ENCODE measurements at places on chromosomes 2 and 18. TPM values are rescaled to one million over a fixed set of nuclear protein-coding genes. Genes with fewer than 3 reads are reported as not detected.
A peak's percentile ranks its signal among the peaks of the same experiment; 100 is the strongest.

DNA sequence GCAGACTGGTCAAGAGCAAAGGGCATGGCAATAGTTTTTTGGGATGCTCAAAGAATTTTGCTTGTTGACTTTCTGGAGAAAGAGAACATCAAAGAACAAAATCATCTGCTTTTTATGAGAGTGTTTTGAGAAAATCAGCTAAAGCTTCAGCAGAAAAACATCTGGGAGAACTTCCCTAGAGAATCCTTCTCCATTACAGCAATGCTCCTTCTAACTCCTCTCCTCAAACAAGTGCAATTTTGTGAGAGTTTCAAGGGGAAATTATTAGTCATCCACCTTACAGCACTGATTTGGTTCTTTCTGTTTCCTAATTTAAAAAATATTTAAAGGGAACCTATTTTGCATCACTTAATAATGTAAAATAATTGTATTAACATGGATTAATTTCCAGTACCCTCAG lies 226.9 kb upstream of the NXPH2 start:
- DNase-seq = no peak
- no peaks in the 10 kb centered on the region for H3K36me3 ChIP-seq
- no peak overlapping the region for H3K27ac ChIP-seq
- no peak overlapping the region for H3K4me3 ChIP-seq
- H3K4me1 ChIP-seq = no peaks in the 10 kb centered on the region

DNA sequence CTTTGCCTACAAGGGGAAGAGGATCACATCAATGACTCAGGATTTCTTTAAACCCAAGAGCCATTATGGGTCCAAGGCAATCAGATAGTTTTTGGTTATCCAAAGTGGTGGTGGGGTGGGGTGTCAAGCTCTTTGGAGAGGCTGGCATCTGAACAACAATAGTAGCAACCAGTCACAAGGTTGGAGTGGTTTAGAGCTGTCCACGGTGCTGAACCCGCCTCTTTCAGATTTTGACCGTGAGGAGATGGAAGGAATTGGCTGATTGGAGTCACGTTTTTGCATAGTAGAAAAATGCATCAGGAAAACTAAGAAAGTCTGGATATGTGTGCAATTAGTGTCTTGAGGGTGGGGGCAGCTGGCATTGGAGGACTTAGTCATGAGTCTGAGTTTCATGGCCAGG lies 159.9 kb downstream of the LOXHD1 start:
- H3K36me3 ChIP-seq = no peaks in the 10 kb centered on the region
- H3K27me3 ChIP-seq = peaks cover 1% of the 10 kb centered on the region
- H3K27ac ChIP-seq = no peak overlapping the region
- peak; percentile 53 for DNase-seq
- H3K4me1 ChIP-seq = no peaks in the 10 kb centered on the region

DNA sequence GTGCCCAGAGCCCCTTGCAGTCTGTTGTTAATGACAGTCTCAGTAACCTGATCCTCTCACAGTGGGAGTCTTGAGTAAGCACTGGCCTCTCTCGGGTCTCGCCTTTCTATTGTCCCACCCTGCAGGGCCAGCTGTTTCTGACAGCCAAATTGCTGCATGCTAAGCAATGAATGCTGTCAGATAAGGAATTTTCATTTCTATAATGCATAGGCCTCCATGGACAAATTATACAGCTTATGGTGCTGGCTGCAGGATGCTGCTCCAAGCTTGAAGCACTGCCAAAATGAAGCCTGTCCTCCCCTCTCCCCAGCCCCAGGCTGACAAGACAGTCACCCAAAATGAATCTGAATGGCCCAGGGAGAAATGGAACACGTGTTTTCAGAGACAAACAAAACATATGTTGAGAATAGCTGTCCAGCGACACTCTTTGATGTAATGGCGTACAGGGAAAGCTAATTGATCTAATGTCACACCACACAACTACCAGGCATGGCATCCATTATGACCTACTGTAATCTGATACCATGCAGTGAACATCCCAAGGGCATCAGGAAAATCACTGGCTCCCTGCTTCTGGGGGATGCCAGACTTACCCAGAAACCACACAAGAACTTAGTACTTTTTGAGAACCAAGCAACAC lies 36.8 kb downstream of the ACVR1 start:
- no peaks in the 10 kb centered on the region for H3K27me3 ChIP-seq
- no peak overlapping the region for H3K27ac ChIP-seq
- H3K4me3 ChIP-seq = no peak overlapping the region

DNA sequence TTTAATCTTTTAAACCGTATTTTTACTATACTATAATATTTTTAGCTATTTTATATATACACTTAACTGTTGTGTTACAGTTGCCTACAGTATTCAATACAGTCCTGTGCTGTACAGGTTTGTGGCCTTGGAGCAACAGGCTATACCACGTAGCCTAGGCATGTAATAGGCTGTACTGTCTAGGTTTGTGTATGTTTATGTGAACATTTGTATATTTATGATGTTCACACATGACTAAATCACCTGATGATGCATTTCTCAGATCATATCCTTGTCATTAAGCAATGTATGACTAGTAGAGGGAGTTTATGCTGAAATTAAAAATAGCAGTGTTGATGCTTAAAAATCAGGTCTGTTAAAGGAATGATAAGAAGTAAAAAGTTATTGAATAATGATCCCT lies 92.3 kb upstream of the RANBP2 start:
- no peaks in the 10 kb centered on the region for H3K27me3 ChIP-seq
- H3K4me3 ChIP-seq = no peak overlapping the region
- H3K27ac ChIP-seq = peak overlapping the region; percentile 60
- H3K36me3 ChIP-seq = peaks cover 7% of the 10 kb centered on the region
- H3K4me1 ChIP-seq = peaks cover 71% of the 10 kb centered on the region

- peak overlapping the region; percentile 78 for H3K27ac ChIP-seq
- H3K4me3 ChIP-seq = peak overlapping the region; percentile 43
- peaks cover 88% of the 10 kb centered on the region for H3K4me1 ChIP-seq
These were observed 7.3 kb upstream of the CXCR4 start for GRCh38 chr2:136125236-136125635.

DNA sequence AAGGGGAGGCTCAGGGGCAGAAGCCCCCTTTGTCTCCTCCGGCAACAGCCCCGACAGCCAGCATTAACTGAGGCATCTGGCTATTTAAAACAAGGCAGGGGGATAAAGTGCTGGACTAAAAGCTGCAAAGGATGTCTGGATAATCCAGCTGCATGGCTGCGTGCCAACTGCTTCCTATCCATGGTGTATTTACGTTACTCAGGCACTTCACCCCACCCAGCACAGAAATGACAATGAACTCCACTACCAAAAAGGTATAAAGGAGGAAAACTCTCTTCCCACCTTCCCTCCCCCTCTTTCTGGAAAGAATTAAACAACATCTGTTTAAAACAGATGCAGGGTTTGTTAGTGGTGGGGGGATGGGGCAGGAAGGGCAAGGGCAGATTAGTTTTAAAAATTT lies 82.5 kb downstream of the SPRED2 start:
- no peak overlapping the region for H3K4me3 ChIP-seq
- H3K27ac ChIP-seq = no peak overlapping the region
- no peak for DNase-seq
- no peaks in the 10 kb centered on the region for H3K36me3 ChIP-seq
- peaks cover 5% of the 10 kb centered on the region for H3K4me1 ChIP-seq
- H3K27me3 ChIP-seq = peaks cover 2% of the 10 kb centered on the region

DNA sequence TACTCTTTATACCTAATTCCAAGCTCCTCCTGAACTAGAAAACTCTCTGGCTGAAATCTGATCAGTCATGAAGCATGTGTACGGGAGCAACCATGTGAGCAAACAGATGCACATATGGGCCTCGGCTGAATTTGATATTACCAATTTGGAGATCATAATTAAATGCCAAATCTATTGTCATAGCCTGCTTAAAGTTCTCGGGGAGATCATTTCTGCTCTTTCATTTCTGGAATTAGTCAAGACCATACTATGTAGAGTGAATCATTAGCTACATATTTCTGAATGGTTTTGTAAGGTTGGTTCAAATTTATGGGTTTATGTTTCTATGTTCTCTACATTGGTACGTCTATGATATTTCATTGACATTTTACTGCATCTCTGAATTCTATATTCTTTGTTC lies 205.5 kb downstream of the UBE2E3 start:
- H3K4me3 ChIP-seq = no peak overlapping the region
- no peaks in the 10 kb centered on the region for H3K27me3 ChIP-seq
- peak overlapping the region; percentile 27 for H3K27ac ChIP-seq
- no peak for DNase-seq
- peaks cover 11% of the 10 kb centered on the region for H3K36me3 ChIP-seq

The DNAJC5G gene
- total RNA-seq = not detected

The HOXD13 gene
- total RNA-seq = not detected

- no peak for DNase-seq
- no peak overlapping the region for H3K27ac ChIP-seq
- no peaks in the 10 kb centered on the region for H3K27me3 ChIP-seq
- no peaks in the 10 kb centered on the region for H3K4me1 ChIP-seq
These were observed 67.6 kb downstream of the DHRS9 start for GRCh38 chr2:169136885-169137534.

The ANTXR1 gene
- total RNA-seq = 0.09 TPM

GRCh38 chr2:101435001-101435862 lies 39.7 kb downstream of the RFX8 start:
- no peak overlapping the region for H3K27ac ChIP-seq
- no peaks in the 10 kb centered on the region for H3K36me3 ChIP-seq

The SCN2A gene
- not detected for total RNA-seq

The SERPINB12 gene
- not detected for total RNA-seq

GRCh38 chr2:224887141-224887540 lies 155.1 kb downstream of the DOCK10 start:
- peak overlapping the region; percentile 36 for H3K27ac ChIP-seq
- H3K4me3 ChIP-seq = no peak overlapping the region
- peaks cover 83% of the 10 kb centered on the region for H3K36me3 ChIP-seq
- peaks cover 65% of the 10 kb centered on the region for H3K4me1 ChIP-seq
- no peak for DNase-seq
- no peaks in the 10 kb centered on the region for H3K27me3 ChIP-seq

- H3K27me3 ChIP-seq = peaks cover 47% of the 10 kb centered on the region
- DNase-seq = peak; percentile 11
- H3K4me3 ChIP-seq = peak overlapping the region; percentile 54
- H3K36me3 ChIP-seq = peaks cover 6% of the 10 kb centered on the region
- H3K27ac ChIP-seq = no peak overlapping the region
These were observed 28.0 kb upstream of the SMIM21 start for GRCh38 chr18:75455249-75456198.

The GKN2 gene
- not detected for total RNA-seq

The TEX44 gene
- total RNA-seq = not detected

GRCh38 chr2:233469261-233470010 lies 97.1 kb downstream of the USP40 start:
- H3K4me1 ChIP-seq = no peaks in the 10 kb centered on the region
- H3K27me3 ChIP-seq = no peaks in the 10 kb centered on the region
- H3K4me3 ChIP-seq = no peak overlapping the region
- H3K36me3 ChIP-seq = peaks cover 40% of the 10 kb centered on the region

DNA sequence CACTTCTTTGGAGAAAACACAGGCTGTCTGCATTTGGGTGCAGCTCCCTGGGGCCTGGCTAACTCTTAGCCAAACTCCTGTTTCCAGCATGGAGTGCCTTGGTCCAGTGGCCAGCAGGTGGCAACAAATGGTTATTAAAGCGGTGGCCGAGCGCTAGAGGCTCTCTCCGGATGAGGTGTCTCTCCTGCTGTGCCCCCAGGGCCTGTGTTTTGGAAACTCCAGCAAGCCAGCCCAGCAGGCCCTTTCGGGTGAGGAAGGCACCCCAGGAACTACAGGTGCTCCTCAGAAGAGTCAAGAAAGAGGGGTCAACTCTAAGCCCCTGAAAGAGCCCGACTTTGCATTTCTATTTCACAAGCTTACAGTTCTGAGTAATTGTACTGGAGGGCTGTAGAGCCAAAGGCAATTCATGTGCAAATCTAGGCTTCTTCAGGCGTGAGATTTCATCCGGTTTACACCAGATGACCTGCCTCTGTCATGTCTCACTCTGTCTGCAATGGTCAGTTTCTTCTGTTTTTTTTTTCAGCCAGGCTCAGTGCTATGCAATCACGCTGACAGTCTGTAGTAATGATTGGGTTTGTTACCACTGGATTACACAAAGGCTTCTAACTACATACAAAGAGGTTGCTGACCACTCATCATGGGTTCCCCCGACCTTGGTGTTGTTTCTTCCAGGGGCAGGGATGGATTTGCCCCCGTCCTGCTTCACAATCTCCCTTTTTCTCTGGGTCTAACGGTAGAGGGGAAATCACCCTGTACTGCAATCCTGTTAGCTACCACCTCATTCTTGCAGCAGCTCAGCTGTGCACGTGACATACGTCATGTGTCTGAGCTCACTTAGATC lies 7.6 kb upstream of the CHRNA1 start:
- no peaks in the 10 kb centered on the region for H3K36me3 ChIP-seq
- peaks cover 16% of the 10 kb centered on the region for H3K4me1 ChIP-seq
- no peak overlapping the region for H3K27ac ChIP-seq
- DNase-seq = peak; percentile 81
- H3K27me3 ChIP-seq = no peaks in the 10 kb centered on the region

DNA sequence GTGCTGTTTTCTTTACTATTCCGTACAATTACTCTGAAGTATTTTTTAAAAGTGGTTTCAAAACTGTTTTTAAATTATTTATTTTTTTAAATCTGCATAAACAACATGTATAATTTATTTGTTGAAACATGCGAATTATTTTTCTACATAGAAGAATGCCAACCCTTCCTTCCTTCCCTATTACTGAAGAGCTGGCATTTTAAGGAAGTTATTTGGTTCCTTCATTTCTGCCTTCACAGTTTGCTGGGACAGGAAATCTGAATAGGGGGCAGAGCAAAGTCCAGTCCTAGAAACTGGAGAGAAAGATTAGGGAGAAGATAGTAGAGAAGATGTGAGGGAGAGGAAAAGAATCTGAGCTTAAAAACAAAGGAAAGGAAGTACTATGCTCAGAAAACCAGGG lies 146.7 kb upstream of the ACVR2A start:
- no peaks in the 10 kb centered on the region for H3K4me1 ChIP-seq
- no peaks in the 10 kb centered on the region for H3K27me3 ChIP-seq
- no peak overlapping the region for H3K27ac ChIP-seq
- no peaks in the 10 kb centered on the region for H3K36me3 ChIP-seq
- no peak overlapping the region for H3K4me3 ChIP-seq
- DNase-seq = no peak

DNA sequence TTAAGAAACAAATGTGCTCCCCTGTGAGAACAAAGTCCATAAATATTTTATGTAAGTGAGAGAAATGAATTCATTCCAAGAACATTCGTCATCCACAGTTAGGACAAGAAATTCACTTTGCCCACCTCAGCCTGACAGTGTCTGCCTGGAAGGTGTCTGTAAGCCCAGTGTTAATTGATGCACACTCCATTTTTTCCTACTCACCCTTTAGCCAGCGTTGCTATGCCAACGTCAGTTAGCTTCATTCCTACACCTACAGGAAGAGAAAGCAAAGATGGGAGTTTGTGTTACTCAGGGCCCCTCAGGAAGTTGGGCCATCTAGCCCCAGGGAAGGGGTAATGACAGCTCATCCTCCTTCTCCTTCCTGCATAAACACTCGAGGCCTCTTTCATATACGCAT lies 131.0 kb downstream of the ALPK2 start:
- no peak overlapping the region for H3K4me3 ChIP-seq
- H3K27me3 ChIP-seq = peaks cover 18% of the 10 kb centered on the region
- DNase-seq = no peak
- H3K27ac ChIP-seq = no peak overlapping the region

The CD8B2 gene
- total RNA-seq = 3.9 TPM

The UGT1A10 gene
- not detected for total RNA-seq

- no peak for DNase-seq
- no peak overlapping the region for H3K4me3 ChIP-seq
- no peaks in the 10 kb centered on the region for H3K36me3 ChIP-seq
- H3K27ac ChIP-seq = no peak overlapping the region
- H3K27me3 ChIP-seq = no peaks in the 10 kb centered on the region
These were observed 84.9 kb downstream of the BAZ2B start for GRCh38 chr2:159531475-159531874.
